ENCODE measurements at places on chromosomes 6 and 20.

GRCh38 chr6:37391120-37391519 is 37.3 kb downstream of the RNF8 start:
- DNase-seq: no peak

DNA sequence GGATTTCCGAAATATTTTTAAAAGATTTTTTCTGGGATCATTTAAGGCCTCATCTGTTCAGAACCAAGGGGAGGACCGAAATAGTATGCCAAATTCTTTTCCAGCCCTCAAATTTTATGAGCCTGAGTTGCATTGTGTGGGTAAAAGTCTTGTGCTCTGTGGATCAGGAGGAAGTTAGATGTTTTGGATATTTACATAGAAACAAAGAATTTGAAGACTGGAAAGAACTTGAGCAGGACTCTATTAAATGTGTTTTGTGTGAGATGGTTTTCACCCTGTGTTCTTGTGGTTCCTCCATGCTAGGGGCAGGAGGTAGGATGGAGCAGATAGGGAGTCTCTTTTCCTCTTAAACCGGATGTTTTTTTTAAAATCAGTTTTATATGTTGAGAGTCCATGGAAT is 329.1 kb downstream of the LAMA2 start:
- DNase-seq: no peak

- no peak for DNase-seq
Measured at GRCh38 chr6:111837641-111838500, 35.4 kb downstream of the FYN start.

- DNase-seq: no peak
Measured at GRCh38 chr6:154488248-154488593, 22.3 kb downstream of the CNKSR3 start.

- no peak for DNase-seq
Measured at GRCh38 chr6:28078050-28078449, 2.3 kb upstream of the ZNF165 start.

DNA sequence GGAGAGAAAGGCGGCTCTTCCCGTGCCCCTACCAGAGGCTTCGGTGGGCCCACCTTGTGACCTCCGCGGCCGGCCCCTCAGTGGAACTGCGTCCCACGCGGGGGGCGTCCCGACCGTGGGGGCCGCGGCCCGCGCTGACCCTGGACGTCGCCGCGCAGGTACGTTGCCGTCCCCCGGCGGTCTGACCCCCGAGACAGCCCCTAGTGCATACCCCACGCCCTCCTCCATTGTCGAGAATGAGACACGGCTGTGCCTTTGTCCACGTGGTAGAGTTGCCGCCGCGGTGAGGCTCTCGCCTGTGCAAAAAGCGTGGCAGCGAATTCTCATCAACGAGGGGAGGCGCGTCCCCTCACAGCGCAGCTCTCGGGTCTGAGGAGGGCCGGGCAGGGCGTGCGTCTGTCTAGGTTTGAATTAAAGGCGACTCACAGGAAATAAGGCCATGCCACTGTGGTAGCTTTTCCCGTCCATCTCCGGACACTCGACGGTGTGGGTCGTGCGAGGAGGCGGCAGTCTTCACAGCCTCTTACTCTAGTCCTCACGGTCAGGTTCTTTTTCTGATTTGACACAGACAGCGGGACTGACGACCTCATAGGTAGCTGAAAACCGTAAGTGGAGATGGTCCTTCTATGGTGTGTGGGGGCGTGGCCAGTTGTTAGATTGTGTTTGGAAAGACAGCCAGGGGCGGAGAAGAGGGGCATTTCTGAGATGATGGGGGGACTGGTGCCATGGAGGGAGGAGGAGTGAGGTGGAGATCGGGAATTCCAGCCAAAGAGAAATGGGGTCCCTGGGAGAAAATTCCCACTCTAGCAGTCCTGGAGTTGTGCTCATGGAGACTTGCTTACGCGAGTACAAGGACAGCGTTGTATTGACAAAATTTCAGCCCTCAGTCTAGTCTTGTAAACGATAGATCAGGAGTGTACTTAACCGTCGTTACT is 580 bp downstream of the NXT1 start:
- peak; percentile 38 for DNase-seq

DNA sequence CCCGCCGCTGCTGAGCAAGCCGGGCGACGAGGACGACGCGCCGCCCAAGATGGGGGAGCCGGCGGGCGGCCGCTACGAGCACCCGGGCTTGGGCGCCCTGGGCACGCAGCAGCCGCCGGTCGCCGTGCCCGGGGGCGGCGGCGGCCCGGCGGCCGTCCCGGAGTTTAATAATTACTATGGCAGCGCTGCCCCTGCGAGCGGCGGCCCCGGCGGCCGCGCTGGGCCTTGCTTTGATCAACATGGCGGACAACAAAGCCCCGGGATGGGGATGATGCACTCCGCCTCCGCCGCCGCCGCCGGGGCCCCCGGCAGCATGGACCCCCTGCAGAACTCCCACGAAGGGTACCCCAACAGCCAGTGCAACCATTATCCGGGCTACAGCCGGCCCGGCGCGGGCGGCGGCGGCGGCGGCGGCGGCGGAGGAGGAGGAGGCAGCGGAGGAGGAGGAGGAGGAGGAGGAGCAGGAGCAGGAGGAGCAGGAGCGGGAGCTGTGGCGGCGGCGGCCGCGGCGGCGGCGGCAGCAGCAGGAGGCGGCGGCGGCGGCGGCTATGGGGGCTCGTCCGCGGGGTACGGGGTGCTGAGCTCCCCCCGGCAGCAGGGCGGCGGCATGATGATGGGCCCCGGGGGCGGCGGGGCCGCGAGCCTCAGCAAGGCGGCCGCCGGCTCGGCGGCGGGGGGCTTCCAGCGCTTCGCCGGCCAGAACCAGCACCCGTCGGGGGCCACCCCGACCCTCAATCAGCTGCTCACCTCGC is 1.5 kb downstream of the ARID1B start:
- peak; percentile 43 for DNase-seq

- DNase-seq: no peak
Measured at GRCh38 chr6:21438237-21438985, 155.1 kb upstream of the SOX4 start.

- DNase-seq: no peak
Measured at GRCh38 chr6:30836957-30837356, 47.4 kb upstream of the DDR1 start.

- no peak for DNase-seq
Measured at GRCh38 chr6:50851049-50851845, 32.6 kb downstream of the TFAP2B start.

DNA sequence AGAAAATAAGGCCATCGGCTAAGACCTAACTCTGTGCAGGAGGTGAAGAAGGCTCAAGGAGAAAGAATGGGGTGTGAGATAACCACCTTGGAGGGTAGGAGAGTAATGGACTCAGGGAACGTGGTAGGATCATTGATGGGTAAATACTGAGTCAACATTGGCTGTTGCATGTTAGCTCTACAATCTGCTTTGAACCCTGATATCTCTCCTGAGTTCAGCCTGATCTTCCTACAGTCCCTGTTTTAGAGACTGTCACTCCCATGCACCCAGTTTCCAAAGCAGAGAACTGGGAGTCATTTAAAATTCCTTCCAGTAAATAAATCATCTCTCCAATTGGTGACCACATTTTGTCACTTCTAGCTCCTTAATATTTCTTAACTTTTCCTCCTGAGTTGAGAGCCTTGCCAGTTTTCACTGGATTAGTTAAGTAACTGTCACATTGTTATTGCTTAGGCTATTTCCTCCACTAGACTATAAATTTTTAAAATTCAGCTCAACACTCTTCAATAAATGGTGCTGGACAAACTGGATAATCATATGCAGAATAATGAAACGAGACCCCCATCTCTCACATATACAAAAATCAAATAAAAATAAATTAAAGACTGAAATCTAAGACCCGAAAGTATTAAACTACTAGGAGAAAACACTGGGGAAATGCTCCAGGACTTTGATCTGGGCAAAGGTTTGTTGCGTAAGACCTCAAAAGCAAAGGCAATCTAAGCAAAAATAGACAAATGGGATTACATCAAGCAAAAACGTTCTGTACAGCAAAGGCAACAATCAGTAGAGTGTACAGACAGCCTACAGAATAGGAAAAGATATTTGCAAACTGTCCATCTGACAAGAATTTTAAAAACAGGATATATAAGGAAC is 138.9 kb upstream of the TMEM170B start:
- DNase-seq: no peak

GRCh38 chr6:42694586-42694985 is 27.8 kb downstream of the PRPH2 start:
- no peak for DNase-seq

DNA sequence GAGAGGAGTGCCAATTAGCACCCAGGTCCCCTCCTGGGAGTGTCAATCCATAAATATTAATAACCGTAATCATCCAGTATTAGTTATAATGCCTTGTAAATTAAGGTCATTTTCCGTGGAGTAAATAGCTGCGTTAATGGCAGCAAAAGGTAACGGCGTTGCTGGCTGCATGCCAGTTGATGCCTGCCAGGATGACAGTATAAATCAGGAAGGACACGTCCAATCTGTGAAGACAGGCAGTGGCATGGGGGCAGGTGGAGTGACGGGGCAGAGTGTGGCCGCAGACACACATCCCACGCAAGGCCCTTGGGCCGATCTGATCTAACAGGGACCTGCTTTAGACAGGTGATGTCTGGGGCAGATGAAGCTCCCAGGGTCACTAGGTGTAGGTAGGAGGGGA is 49.1 kb downstream of the KCNB1 start:
- no peak for DNase-seq

- DNase-seq: no peak
Measured at GRCh38 chr6:4172368-4172767, 37.0 kb upstream of the ECI2 start.

DNA sequence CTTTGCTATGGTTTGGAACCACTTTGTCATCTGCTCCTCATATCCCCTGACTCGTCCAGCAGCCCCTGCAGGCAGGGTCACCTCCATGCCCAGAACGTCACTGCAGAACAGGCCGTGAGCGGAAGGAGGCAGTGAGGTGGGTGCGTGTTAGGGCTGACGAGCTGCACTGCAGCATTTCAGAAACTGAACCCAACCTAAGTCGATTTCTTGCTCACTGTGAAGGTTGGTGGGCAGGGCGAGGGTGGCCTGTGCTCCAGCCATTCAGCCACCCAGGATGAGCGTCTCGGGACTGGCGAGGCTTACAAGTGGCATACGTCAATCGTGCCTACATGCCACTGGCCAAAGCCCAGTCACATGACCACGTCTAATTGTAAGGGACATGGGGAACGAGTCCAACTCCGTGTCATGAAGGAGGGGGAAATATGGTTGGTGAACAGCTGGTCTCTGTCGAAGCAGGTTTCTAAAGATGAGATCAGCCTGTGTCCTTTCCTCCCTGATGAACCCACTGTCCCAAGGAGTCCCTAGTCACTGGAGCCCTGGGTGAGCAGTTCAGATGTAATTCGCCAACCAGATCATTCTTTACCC is 289.1 kb downstream of the TAF4 start:
- no peak for DNase-seq

DNA sequence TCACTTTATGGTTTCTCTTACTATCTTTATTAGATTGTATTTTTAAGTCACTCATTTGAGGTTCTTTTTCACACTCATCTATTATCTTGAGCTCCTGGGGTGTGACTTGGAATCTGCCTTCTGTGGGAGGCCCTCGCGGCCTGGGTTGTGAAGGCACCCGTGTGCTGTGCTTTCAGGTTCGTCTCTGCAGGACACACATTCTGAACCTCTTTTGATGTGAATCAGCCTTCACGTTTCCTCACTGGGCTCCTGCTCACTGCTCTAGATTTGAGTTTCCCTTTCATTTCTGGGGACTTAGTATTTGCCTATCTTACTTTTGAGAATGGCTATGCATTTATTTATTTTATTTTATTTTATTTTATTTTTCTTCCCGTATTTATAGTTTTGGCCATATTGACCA is 97.8 kb downstream of the PACRG start:
- DNase-seq: no peak

- peak; percentile 30 for DNase-seq
Measured at GRCh38 chr20:53949319-53949839, 121.0 kb downstream of the BCAS1 start.

- no peak for DNase-seq
Measured at GRCh38 chr6:6686176-6686575, 97.7 kb downstream of the LY86 start.

GRCh38 chr6:17182961-17183360 is 81.1 kb downstream of the STMND1 start:
- no peak for DNase-seq

- no peak for DNase-seq
Measured at GRCh38 chr6:101783287-101783686, 389.8 kb downstream of the GRIK2 start.

DNA sequence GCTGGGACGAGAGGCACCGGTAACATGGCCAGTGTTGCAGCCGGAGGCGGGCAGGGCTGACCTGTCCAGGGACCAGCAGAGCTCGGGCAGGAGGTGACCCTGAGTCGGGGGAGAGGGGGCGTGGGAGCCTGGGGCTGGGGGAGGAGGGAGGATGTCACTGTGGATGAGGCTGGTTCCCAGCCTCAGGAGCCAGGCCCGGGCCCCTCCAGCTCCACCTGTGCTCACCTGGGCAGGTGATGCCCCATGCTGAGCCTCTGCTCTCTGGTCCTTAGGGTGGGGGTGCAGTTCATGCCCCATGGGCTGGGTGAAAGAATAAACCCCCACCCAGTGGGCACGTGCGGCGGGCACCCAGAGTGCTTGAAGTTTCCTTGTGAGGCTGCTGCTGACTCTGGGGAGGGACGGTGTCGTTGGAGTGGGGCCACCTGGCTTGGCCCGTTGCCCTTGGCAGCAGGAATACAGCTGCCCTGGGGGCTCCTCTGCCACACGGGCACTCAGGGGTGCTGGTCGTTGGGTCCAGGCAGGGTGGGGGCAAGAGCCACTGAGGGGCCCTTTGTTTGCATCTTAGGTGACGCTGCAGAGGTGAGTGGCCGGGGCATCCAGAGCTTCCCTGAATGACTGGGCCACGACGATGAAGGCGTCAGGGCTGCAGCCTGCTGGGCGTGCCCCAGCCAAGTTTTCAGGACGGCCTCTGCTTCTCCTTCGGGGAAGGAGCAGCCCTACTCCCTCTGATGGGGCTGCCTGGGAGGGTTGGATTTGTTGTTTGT is 24.7 kb upstream of the BHLHE23 start:
- DNase-seq: no peak

DNA sequence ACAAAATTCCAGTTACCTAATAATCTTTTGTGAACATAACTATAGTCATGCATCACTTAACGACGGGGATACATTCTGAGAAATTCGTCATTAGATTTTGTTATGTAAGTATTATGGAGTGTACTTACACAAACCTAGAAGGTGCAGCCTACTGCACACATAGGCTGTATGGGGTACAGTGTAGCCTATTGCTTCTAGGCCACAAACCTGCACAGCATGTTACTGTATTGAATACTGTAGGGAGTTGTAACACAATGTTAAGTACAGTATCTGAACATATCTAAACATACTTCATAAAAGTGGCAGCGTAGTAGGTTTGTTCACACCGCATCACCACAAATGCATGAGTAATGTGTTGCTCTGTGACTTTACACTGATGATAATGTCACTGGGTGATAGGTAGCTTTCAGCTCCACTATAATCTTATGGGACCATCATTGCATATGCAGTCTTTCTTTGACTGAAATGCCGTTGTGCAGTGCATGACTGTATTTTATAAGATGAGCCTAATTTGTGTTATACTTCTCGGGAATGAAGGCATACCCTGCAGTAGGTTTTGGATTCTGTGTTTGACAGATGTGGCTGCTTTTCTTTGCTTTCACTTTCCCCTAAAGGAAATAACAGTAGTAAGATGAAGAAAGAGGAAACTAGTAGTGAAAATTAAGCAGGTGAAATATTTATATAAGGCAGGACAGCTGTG is 365.6 kb downstream of the FARS2 start:
- DNase-seq: peak; percentile 26

GRCh38 chr6:63816401-63816981 is 180.9 kb downstream of the PHF3 start:
- DNase-seq: no peak

GRCh38 chr6:149963212-149963461 is 606 bp upstream of the ULBP1 start:
- DNase-seq: no peak

Data from bone marrow (tissue), 2 donors.